Mucosa of gallbladder (tissue), 1 donor: ENCODE measurements at places on chromosomes 12 and 14. TPM values are rescaled to one million over a fixed set of nuclear protein-coding genes. Genes with fewer than 3 reads are reported as not detected.

GRCh38 chr14:86518298-86518697, 988.4 kb downstream of the FLRT2 start:
- DNase-seq: no peak

DNA sequence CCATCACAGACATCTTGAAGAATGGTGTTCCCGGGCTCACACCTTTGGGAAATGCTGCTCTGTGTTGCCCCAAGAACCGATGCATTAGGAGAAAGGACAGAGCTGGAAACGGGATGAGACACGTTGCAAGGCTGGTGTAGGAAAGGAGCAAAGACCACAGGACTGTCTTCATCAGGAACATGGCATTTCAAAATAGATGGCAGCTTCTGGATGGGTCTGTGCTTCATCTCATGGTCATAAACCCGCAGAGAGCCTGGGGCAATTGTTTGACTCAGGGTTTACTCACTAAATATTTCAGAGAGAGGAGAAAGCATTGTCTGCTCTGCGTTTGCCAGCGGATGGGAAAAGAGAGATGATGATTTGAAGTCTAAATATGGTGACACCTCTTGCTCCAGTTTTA, 76.3 kb downstream of the CACNA1C start:
- no peak for DNase-seq

GRCh38 chr14:100313464-100314230, 7.4 kb upstream of the SLC25A29 start:
- no peak for DNase-seq

DNA sequence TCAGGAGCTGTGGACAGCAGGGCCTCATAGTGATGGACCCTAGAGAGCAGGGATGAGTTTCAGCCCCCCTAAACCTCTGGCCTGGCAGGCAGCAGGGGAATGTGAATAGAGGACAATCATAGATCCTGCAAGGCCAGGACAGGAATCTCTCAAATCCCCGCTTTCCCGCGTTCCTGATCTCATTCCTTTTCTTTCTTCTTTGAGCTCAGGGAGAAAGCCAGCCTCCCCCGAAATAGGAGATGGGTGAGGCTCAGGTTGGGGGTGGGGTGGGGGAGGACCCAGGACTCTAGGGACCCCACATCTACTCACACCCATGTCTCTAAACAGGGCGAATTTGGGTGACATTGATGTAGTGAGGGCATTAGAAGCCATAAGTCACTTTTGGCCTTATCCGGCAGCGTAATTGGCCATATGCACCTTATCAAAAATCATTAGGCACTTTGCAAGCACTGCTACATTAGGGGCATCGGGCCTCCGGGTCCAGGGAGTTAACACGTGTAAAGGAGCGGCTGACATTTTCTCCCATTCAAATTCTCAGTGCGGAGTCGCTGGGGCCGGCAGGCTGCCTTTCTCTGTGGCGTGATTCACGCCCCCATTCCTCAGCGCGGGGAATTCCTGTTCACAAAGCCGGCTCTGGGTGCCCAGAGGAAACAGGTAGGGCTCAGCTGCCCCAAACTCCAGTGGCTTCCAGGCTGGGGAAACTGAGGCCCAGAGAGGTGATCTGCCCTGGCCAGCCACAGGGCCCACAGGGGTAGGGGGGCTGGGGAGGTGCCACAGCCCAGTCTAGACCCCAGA, 1.5 kb downstream of the LHX5 start:
- DNase-seq: no peak

DNA sequence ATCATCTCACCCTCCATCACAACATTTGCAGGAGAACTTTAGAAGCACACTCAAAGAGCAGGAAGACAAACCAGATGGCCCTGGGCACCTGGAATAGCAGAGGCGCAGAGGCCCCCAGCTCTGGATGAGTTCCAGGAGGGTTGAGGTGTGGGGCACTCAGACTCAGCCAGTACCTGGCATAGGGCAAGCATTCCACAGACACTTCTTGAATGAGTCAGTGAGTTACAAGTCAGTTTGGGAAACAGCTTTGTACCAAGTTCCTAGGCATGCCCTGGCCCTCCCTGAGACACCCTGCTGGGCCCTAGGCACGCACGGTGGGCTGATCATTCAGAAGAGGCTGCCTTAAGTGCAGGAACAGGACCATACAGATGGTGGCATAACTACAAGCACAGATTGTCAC, 54.3 kb downstream of the MAP3K9 start:
- peak; percentile 46 for DNase-seq

DNA sequence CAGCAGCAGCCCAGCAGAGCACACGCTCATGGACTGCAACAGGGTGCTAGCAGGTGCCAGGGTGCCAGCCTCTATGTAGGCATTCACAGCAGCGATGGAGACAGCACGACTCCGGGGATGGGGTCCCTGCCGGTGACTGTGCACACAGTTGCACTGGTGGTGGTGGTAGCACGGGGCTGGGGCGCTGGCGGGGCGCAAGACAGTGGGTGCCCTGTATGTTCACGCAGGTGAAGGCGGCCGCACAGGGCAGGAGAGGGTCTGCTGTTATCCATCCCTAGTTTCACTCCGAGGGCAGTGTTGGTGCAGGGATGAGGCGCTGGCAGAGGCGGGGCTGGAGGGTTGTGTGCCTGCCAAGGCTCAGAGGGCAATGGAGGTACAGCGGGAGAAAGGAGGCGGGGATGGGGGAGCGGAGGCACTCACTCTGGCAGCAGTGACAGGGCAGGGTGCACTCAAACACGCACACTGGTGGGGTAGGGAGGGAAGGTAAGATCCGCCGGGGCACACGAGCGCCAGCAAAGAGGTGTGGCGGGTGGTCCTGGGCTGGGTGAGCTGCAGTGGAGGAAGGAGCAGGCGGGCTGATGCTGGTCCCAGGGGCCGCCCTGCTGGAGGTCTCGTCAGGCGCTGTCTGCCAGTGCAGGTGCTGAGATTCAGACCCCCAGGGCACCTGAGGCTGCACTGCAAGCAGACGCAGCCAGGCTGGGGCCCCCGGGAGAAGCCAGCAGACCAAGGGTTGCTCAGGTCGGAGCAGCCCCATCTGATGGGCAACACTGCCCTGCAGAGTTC, 76.7 kb downstream of the GALC start:
- no peak for DNase-seq

DNA sequence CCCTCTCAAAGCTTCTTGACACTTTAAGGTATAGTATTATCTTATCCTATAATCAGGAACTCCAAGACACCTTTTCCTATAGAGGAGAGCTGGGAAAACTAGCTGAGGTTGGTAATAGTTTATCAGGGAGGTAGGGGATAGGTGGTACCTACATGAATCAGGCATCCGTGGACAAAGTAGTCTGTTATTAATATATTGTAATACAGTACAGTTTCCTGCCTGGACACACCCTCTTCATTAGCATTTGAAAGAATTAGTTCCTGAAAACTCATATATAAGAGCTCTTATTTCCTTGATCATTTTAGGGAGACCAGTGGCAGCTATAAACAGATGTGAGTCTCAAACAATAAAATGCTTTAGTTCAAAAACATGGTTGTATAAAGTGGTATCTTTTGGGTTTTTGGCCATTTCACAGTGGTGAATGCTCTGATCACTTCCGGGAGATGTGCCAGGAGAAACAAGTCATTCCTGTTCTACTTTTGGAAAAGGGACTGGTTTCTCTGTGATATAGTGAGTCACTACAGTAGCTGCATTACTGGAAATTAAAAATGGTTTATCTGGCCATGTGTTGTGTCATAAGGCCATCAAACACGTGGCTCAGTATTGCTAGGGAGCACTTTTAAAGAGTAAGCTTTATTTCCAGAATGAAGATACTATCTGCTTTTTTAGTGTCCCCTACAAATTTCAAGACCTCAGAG, 98.1 kb downstream of the KLRB1 start:
- no peak for DNase-seq

DNA sequence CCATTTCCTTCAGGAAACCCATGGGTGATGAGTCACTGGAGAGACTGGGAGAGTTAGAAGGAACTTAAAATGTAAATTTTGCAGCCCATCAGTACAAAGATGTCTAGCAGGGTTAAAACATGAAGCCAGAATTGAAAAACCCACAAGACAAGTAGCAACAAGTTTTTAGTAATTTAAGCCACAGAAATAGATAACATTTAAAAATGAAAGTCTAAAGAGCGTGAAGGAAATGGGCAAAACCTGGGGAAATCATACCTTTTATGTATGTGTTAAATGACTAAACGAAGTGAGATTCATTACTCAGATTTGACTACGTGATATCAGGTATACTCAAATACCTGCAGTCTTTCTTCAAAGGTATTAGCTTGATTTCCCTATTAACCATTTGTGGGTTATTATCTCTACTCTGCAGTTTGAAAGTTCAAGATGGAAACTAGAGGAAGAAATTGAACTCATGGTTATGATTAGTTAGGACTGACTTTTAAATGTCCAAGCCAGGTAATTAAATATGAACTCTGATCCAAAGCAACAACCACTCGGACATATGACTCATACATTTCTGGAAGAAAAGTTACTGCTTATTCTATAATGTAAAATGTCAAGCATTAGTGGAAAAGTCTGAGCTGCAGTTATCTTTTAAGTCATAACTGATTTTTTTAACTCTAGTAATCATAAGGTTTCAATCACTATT, 84.1 kb downstream of the ITPR2 start:
- DNase-seq: no peak

- no peak for DNase-seq
Observed at GRCh38 chr12:92602476-92602875, 100.3 kb upstream of the PLEKHG7 start.

DNA sequence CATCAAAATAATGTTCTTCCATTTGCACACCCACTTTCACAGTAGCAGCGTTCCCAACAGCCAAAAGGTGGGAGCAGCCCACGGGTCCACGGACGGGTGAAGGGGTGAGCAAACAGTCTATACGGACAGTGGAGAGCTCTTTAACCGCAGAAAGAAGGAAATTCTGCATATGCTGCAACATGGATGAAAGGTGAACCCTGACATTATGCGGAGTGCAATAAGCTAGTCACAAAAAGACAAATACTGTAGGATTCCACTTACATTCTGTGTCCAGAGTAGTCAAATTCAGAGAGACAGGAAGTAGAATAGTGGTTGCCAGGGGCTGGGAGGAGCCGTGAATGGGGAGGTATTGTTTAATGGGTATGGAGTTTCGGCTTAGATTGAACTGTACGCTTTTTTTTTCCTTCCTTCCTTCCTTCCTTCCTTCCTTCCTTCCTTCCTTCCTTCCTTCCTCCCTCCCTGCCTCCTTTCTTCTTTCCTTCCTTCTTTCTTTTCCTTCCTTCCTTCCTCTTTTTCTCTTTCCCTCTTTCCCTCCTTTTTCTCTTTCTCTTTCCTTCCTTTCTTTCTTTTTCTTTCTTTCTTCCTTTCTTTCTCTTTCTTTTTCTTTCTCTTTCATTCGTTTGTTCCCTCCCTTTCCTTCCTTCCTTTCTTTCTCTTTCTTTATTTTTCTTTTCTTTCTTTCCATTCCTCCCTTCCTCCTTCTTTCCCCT, 15.8 kb upstream of the ANKRD9 start:
- peak; percentile 23 for DNase-seq

GRCh38 chr14:105554022-105554421, 27.6 kb downstream of the TMEM121 start:
- no peak for DNase-seq

DNA sequence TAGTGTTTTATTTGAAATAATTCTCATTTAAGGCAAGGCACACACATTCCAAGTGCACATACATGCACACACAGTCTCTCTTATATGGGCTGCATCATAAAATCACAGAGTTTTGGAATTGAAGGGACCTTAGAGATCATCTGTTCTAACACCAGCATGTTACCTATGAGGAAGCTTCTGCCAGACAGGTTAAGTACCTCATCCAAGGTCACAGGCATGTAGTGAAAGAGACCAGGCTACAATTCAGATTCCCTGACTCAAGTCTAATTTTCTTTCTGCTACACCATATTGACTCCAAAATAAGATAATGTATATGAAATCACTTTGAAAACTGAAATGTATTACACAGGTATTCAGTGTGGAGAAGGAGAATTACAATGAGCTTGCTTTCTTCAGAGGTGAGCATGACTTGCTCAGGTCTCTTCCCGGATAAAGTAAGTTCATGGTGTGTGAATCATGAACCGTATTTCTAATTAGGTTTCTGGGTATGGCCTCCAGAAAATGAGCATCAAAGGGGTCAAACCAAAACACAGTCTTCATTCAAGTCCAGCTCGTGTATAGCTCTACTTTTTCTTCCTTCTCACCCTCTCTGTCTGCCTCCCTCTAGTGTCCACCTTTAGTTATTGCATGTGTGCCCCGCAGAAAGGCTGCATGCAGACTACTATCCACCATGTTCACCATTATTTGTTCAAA, 411.9 kb downstream of the FUT8 start:
- peak; percentile 59 for DNase-seq

GRCh38 chr14:33413381-33413780, 474.7 kb downstream of the NPAS3 start:
- no peak for DNase-seq

DNA sequence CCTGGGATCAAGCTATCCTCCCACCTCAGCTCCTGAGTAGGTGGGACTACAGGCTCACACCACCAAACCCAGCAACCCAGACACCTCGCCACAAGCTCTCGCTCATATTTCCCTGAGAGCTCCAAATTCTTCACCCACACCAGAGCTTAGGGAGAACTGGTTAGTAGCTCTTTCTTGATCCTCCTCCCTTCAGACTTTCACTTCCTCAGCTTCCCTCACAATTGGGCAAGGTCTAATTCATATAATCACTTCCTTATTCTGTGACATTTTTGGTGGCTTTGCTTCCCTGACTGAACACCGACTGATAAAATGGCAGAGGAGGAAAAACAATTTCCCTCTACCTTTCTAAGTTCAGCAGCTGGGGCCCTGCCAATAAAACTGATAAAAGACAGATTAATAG, 88.5 kb downstream of the GXYLT1 start:
- DNase-seq: no peak

DNA sequence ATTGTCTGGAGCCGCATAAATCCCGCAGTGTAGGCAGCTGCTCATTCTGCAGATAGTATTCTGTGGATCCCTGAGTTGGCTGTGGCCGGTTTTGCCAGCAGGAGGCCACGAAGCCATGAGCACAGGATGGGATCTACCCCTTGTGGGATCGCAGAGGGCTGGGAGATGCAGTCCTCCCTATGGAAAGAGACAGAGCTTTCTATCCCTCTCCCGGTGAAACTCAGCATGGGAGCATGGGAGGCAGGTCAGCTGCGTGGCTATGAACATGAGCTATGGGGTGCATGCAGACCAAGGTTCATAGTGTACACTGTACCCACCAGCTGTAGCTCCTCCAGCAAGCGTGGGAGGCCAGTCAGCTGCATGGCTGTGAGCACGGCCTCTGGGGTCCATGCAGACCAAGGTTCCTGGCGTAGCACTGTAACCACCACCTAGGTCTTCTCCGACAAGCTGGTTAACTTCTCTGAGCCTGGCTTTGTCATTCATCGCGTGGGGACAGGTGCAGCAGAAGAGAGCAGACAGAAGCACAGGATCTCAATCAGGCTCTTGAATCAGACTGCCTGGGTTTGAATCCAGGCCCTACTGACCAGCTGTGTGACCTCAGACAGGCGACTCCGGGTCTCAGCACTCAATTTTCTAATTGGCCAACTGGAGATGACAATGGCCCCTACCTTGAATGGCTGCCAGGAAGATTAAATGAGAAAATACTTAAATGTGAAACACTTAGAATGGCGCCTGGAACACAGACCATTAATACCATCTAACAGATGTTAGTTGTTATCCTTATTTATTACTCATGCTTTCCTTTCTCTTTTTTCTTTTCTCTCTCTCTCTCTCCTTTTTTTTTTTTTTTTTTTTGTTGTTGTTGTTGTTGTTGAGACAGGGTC, 6.0 kb downstream of the BDKRB1 start:
- no peak for DNase-seq

GRCh38 chr12:63995512-63995911, 151.0 kb downstream of the SRGAP1 start:
- no peak for DNase-seq

SPIC gene
- not detected for total RNA-seq

DPPA3 gene
- not detected for total RNA-seq

ADAM21 gene
- 0.40 TPM for total RNA-seq

CELA1 gene
- total RNA-seq: not detected

PDE6H gene
- not detected for total RNA-seq

PSMB5 gene
- total RNA-seq: 103 TPM

ATF7IP gene
- total RNA-seq: 70.6 TPM

KRT85 gene
- not detected for total RNA-seq
